NCI-H524 treated with DMSO at 0.1 percent for 48 hours (cell line): ENCODE measurements at places on chromosomes 7 and 10.

DNA sequence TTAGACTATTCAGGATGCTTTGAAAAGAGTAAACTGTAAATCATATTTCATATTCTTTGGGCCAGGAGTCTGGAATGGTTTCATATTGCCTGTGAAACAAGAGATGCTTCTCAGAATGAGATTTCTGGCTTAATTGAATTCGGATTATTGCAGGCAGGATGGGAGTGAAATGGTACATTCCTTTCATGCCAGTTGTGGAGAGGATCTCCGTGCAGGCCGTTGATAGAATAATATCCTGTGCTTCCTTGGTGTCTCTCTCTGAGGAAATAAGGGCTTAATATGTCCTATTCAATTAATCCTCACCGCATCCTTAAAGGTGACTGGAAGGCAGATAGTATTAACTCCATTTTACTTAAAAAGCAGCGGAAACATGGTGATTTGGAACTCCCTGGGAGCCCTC, 56.6 kb downstream of the CUX1 start:
- DNase-seq, result no peak

- DNase-seq, result no peak
Observed at GRCh38 chr10:132512052-132512442, 25.5 kb upstream of the INPP5A start.

- no peak for DNase-seq
Observed at GRCh38 chr10:121532292-121532864, 65.9 kb downstream of the FGFR2 start.

DNA sequence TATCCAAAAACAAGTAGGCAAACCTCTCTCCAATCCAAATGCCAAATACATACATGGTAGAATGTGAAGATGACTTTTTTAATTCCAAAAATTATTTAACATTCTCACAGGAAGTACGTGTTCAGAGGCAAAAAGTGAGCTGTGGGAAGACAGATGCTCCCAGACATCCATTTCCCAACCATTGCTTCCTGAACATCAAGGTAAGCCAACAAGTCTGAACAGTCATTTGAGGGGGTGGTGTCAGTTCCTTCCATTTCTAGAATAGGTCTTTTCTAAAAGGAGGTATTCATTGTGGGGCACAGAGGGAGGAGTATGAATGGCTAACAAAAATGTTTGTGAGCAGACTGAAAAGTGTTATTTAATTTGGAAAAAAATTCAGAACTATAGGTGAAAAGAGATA, 49.1 kb downstream of the OSBPL3 start:
- DNase-seq, result no peak

- DNase-seq, result no peak
Observed at GRCh38 chr7:143069912-143070500, 17.9 kb downstream of the OR6V1 start.

DNA sequence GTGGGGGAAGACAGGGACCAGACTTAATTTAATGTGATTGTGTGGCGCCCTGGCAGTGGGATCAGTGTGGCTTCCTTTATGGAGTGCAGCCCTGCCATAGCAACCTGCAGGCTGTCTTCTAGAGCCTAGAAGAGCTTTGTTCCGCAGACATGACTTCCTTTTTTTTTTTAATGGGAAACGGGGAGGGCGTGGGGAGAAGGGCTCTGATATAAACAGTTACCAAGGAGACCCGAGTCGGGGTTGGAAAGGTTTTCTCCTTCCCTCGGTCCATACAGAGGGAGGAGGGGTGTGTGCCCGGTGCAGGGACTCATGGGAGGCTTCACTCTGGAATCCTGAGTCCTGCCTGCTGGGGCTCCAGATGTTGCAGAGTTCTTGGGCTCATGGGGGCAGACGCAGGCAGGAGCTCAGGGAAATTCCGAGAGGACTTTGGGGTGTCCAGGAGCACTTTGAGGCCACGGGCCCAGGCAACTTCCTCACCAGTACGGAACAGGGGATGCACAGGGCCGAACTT, 26.9 kb downstream of the TMEM120A start:
- DNase-seq, result no peak

- no peak for DNase-seq
Observed at GRCh38 chr7:90705391-90706071, 109.4 kb downstream of the CDK14 start.

DNA sequence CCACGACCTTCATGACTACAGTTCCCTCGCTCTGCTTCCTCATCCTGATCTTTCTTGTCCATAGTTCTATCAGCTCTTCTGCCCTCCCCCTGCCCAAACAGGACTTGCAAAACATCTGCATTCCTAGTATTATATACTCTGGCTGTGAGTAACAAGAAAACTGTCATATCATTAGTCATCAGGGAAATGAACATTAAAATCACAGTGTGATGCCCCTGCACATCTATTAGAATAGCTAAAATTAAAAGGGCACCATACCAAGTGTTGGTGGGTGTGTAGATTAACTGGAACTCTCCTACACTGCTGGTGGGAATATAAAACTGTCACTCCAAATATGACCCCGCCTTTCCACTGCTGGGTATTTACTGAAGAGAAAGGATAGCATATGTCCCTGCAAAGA, 141.8 kb downstream of the C7orf25 start:
- DNase-seq, result no peak
